ENCODE measurements at places on chromosomes 11 and 22.

GRCh38 chr22:29539105-29539504 lies 14.5 kb downstream of the THOC5 start:
- DNase-seq = peak; percentile 4

DNA sequence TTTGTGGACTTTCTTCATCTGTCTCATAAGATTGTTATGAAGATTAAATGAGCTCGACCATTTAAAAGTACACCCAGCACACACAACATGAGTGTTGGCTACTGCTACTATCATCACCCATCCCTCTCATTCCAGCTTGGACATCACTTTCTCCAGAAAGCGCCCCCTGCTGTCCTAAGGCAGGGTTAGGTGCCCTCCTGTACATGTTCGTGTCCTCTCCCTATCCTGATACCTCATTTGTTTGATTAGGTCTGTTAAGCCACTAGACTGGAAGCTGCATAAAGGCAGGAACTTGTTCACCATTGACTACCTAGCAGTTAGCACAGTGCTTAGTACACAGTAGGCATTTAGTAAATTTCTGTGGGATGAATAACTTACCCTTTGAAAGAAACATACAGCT lies 85.5 kb downstream of the ENTHD1 start:
- DNase-seq = peak; percentile 16

- no peak for DNase-seq
These were observed 123.3 kb upstream of the RASSF10 start for GRCh38 chr11:12885717-12886239.

DNA sequence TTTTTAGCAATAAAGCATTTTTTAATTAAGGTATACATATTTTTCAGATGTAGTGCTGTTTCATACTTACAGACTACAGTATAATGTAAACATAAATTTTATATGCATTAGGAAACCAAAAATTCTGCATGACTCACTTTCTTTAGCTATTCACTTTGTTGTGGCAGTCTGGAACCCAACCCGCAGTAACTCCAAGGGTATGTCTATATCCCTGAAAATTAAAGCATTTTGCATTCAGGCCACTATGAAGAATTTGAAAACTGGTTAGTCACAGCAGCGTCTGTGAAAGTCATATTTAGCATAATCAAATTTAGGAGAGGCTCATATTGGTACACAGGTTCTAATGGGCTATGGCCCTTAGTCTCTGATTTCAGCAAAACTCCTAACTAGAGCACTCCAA lies 46.8 kb downstream of the BBOX1 start:
- DNase-seq = no peak

DNA sequence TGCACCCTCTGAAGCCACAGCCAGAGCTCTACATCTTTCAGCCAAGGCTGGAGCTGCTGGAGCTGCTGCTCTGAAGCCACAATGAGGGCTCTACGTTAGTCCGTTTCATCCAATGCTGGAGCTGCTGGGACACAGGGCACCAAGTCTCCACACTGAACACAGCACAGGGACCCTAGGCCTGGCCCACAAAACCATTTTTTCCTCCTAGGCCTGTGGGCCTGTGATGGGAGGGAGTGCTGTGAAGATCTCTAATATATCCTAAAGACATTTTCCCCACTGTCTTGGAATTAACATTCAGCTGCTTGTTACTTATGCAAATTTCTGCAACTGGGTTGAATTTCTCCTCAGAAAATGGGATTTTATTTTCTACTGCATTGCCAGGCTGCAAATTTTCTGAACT lies 441.4 kb upstream of the FAT3 start:
- DNase-seq = no peak

DNA sequence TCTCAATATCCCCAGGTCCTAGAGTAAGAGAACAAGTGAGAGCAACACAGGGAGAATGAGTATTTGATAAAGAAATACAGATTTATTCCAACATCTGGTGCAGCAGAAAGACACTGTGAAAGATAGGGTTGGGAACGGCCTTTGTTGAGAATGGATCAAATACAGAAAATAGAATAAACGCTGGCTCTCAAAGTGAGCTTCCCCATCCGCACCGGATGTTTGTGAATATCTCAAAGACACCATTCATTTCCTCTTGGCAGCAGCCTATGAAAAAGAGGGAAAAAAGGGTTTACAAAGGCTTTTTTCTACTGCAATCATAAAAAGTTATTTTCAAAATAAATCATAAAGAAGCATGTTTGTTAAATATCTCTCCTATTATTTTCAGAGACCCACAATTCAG lies 279.3 kb downstream of the CASP12 start:
- no peak for DNase-seq

- peak; percentile 93 for DNase-seq
These were observed 2.9 kb upstream of the SERPINH1 start for GRCh38 chr11:75558939-75559843.

DNA sequence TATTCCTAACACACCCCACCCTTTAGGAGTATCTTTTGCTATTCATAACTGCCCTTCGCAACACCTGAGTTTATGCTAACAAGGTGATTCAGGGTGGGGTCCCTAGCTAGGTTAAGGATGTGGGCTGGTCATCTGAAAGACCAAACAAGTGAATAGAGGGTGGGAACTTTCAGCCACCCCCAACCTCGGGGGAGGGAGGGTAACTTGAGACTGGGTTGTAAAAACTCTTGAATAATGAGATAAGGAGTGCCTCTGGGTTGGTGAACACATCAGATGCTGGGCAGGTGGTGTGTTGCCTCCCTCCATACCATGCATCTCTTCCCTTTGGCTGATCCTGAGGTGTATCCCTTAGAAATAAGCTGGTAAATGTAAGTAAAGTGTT lies 111.5 kb downstream of the SWAP70 start:
- DNase-seq = no peak
